ENCODE measurements at places on chromosomes 5 and 9.

- no peak for DNase-seq
Measured at GRCh38 chr9:87694236-87694755, 31.6 kb upstream of the CTSL start.

DNA sequence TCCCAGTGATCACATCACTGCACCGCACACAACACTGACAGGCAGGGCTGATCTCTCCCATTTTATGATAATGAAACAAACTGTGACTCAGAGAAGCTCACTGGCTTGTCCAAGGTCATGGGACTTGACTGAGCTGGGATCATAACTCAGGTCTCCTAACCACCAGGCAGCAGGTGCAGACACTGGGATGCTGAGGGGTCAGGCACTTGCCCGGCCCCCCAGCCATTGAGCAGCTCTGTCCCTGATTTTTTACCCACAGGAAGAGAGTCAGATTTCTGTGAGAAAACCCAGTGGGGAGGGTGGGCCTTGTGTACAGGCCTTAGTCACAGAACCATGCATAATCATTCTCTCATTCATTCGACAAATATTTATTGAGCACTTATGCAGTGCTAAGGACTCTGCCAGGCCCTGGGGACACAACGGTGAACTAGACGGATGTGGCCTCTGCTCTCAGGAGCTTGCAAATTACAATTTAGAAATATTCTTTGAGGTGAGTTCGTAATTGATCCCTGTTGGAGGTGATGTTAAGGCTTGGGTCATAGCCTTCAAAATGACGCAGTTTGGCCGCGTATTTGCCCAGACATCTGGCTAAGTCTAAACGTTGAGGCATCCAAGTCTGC is 54.5 kb upstream of the TGFBR1 start:
- no peak for DNase-seq

- DNase-seq, result no peak
Measured at GRCh38 chr5:91187032-91187431, 196.1 kb downstream of the ARRDC3 start.

DNA sequence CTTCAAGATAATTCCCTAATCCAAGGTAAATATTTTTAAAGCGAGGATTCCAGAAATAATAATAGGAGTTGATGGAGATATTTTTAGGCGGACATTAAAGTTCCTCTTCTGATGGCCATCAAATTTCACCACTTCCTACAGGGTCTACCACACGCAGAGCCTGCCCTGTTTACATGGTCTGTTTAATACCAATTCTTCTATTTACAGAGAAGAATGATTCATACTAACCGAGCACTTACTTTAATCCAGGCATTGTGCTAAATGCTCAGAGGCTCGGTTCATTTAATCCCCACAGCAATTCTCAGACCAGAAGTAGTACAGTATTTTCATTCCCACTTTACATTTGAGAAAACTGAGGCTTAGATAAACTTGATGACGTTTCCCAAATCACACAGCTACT is 3.0 kb upstream of the ITGA1 start:
- DNase-seq, result no peak

DNA sequence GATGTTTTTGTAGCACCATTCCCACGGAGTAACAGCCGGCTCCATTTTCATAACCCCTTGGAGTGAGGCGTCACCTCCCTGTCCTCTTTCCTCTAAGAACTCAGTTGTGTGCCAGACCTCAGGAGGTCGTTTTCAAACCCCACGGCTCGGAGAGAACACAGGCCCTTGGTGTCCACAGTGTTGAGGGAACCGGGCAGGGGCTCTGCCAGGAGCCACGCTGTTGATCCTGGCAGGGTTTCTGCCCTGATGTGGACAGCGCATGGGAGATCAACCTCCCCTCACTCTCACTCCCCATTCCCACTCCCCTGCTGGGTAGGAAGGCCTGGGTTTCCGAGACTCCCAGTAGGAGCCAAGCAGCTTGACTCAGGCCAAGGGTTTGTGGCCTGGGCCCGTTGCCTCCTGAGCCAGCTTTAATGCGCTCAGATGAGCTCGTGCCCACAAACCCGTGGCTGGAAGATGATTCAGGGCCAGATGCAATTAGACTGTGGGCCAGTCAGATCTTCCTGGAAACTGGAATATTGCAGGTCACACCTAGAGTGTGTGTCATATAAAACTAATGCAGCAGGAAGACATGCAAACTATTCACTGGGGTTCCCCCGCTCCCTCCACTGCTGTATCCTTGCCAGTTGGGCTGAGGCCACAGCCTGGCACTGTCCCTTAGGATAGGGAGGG is 133.4 kb downstream of the SLC12A2 start:
- DNase-seq, result no peak

DNA sequence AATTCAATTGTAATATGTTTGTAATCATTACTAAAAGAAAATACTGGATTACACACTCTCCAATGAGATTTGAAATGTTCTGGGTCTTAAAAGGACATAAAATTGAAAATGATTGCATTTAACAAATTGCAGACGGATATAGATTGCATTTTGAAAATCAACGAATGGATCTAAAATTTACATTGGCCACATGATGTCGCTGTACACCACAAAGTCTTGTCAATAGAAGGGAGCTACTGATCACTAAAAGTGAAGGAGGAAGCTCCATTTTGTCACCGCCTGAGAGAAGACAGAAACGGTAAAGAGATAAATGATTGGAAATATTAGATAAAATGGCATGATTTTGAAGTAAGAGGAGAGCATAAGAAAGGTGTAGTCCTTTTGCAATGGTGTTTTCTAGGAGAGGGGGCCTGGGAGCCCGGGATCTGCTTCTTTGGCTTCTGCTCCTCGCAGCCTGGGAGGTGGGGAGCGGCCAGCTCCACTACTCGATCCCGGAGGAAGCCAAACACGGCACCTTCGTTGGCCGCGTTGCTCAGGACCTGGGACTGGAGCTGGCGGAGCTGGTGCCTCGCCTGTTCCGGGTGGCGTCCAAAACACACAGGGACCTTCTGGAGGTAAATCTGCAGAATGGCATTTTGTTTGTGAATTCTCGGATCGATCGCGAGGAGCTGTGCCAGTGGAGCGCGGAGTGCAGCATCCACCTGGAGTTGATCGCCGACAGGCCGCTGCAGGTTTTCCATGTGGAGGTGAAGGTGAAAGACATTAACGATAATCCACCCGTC is at the start of gene PCDHA1:
PCDHA1 (plus strand) TSS at position 236 of the 782 bp plus-strand sequence.
- no peak for DNase-seq

GRCh38 chr5:89844548-89844947 is 565.0 kb downstream of the CETN3 start:
- DNase-seq, result no peak

DNA sequence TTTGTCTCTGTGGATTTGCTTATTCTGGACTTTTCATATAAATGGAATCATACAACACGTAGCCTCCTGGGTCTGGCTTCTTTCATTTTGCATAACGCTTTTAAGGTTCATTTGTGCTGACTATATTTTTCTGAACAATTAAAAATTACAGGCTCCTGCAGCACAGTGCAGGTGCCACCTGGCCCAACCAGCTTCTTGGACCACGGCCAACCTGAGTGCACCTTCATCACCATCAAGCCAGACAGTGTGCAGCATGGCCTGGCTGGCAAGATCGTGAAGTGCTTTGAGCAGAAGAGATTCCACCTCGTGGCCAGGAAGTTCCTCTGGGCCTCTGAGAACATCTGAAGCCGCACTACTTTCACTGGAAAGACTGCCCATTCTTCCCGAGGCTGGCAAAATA is 53.5 kb upstream of the COL15A1 start:
- no peak for DNase-seq

GRCh38 chr5:150481972-150482406 is 25.9 kb upstream of the NDST1 start:
- no peak for DNase-seq

GRCh38 chr5:3428334-3428733 is 167.3 kb upstream of the IRX1 start:
- no peak for DNase-seq

DNA sequence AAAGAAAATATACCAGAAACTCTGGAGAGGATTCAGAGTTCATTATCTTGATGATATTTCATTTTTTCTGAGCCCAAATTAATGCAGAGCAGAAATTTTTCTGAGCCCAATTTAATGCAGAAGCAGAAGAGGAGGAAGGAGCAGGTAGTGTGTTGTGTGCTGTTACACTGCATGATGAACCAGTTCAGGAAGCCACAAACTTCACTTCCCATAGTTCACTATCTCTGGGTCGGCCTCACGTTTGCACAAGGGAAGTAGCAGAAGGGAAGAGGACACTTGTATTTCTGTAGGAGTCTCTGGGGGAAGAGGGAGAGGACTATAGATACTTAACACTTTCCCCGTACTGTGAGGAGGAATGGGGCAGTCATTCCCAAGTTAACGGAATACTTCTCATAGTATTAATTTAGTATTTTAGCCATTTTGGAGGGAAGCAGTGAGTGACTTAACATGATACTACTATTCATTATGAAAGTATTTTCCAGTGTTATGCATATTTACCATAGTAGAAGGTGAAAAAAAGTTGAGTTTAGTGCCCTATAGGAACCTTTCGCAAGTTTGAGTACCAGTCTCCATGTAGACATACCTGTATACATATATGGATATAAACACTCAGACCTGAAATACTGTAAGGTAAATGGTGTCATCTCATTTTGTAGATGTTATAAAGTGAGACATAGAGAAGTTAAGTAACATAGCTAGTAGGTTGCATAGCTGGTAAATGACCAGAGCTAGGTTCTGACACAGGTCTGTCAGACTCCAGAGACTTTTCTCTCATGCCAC is 30.0 kb downstream of the XPA start:
- no peak for DNase-seq

DNA sequence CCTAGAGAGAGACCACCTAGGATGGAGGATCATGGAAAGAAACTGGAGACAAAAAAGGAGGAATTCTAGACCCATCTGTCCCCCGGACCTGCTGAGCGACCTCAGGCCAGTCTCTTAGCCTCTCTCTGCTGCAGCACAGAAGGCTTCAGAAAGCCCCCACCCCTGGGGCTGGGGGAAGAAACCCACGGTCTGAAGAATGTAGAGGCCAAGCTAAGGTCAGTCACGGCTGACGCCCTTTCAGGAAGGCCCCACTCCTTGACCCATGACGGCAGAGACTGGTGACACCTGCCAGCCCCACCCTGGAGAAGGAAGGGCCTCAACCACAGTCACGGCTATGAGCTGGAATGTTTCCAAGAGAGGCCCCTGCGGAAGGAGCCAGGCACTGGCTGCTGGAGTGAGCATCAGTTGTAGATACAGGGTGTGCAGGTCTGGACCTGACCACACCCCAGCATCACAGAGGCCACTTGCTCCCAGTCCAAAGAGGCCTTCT is 120.5 kb upstream of the BOD1 start:
- peak; percentile 61 for DNase-seq

- no peak for DNase-seq
Measured at GRCh38 chr5:36647046-36647445, 40.6 kb downstream of the SLC1A3 start.

- no peak for DNase-seq
Measured at GRCh38 chr5:115961381-115962238, 665 bp upstream of the LVRN start.

GRCh38 chr5:173638126-173639040 is 21.9 kb upstream of the BOD1 start:
- no peak for DNase-seq

- DNase-seq, result no peak
Measured at GRCh38 chr5:168014433-168015123, 276.9 kb upstream of the WWC1 start.

GRCh38 chr9:107636571-107637381 is 147.2 kb upstream of the KLF4 start:
- DNase-seq, result no peak

DNA sequence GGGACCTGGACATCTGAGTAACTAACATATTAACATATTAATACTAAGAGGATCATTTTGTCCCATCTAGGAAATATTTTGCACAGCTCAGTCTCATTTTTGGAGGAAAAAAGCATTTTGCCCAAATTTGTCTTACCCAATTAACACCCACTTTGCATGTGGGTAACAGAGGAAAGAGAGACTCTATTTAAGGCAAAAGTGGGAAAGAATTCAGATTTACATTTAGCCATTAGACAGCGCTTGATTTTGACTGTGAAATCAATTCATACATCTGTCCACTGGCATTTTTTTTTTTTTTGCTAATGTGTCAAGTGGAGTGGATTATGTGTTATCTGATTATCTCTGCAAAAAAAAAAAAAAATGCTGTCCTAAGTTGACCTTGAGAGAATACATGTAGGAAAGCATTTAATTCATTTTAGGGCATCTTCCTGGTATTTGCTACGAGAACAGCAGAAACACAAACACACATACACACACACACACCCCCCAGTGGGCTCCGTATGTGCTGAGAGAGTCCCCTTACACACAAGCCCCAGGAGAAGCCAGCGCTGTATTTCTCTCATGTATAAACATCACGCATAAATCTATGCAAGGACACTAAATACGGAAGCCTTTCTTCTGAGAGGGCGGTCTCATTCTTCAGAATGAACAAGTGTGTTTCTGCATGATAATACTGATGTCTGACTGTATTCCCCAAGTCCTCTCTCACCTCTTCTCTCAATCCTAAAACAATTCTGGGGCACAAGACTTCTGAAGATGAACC is 202.0 kb upstream of the KLF9 start:
- no peak for DNase-seq

DNA sequence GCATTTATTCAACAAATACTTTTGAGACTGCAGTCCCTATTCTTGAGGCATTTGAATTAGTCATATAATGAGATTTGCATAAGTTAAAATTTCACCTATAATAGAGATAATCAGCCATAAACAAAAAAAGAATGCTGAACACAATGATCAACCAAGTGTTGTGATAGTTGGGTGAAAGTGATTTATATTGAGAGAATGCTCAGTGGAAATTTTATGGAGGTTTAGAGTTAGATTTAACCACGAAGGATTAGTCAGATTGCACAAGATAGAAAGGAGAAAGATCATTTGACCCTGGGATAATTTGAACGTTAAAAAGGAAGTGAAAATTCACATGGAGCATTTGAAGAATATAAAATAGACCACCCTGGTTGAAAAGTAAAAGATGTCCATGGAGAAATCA is 356.2 kb downstream of the NPR3 start:
- no peak for DNase-seq

DNA sequence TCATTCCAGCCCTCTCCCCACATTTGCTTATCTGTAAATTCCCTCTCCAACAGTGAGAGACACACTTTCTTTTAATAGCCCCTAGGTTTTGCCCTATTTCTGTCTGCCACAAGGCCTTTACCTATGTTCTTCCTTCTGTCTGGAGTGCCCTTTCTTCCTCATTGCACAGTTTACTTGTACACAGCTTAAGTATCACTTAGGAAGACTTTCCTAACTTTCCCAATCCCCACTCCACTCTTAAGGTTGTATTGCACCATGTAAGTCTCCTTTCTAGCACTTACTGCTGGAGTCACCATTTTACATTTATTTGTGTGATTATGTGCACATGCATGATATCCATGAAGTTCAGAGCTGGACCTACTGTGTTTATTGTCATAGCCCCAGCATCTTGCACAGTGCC is 10.8 kb upstream of the CKMT2 start:
- no peak for DNase-seq

All from GM12891 (cell line).